ENCODE measurements at places on chromosomes 16 and 17. TPM values are rescaled to one million over a fixed set of nuclear protein-coding genes. Genes with fewer than 3 reads are reported as not detected.

Gene CD19
- 0.33 TPM for total RNA-seq

Gene KCNJ16
- total RNA-seq: 0.19 TPM

Gene PRM2
- not detected for total RNA-seq

Gene SGCA
- 87.9 TPM for total RNA-seq

Gene TP53TG3
- total RNA-seq: not detected

Gene WWP2
- total RNA-seq: 42.3 TPM

Gene HLF
- total RNA-seq: 15.7 TPM

Gene KCNH4
- total RNA-seq: 0.33 TPM

Gene CNGB1
- total RNA-seq: not detected

Gene TM4SF5
- total RNA-seq: not detected

Gene RPH3AL
- 9.7 TPM for total RNA-seq

Gene SLC13A2
- total RNA-seq: not detected

Data from posterior vena cava (tissue), 2 donors.